ENCODE measurements at places on chromosomes 2 and 18.
A peak's percentile ranks its signal among the peaks of the same experiment; 100 is the strongest.

DNA sequence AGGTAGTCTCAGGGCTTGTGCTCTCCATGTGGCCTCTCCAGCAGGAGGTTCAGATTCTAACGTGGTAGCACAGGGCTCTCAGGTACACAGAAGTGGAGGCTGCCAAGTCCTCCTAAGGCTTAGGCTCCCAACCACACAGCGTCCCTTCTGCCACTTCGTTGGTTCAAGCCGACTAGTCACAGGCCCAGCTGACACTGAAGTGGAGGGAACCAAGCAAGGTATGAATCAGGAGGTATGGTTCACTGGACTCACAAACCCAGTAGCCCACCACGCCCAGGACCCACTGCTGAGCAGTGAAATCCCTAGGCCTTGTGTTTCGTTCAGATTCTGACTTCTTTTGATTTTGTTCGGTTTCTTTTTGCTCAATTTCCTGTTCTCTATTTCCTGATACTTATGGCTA is 46.0 kb upstream of the SEC11C start:
- DNase-seq, result no peak

- DNase-seq, result no peak
These were observed at the start of gene SERPINB12 for GRCh38 chr18:63542069-63542468. Gene SERPINB12 (plus strand): TSS chr18:63542369. CDS start chr18:63556160, 13,791 bp downstream.

DNA sequence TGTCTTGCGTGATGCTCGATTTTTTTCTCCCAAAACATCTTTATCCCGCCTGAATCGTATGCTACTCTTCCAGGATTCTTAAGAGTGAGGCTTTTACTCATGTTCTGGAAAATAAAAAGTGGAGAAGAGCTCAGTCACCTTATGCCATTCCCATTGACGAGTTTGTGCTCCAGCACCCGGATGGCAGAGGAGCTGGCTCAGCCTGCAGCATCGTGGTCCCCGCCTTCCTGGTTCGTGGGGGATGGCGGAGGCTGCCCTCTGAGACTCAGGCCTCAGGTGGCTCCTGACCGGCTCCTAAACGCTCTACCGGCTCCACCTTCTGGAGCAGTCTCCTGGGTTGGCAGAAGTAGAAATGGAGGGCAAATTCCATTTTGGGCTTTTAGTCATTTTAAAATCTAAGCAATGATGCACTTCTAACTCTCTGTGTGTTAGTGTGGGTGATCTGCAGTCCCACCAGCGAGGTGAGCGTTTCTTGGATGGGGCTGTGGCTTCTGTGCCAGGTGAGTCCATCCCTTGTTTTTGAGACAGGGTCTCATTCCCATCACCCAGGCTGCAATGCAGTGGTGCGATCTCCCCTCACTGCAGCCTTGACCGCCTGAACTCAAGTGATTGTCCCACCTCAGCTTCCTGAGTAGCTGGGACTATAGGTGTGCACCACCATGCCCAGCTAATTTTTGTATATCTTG is 27.8 kb downstream of the RTP5 start:
- no peak for DNase-seq

- no peak for DNase-seq
These were observed 234.1 kb downstream of the ALPK2 start for GRCh38 chr18:58394602-58395425.

- DNase-seq, result no peak
These were observed 87.9 kb downstream of the ZNF804A start for GRCh38 chr2:184685999-184686841.

DNA sequence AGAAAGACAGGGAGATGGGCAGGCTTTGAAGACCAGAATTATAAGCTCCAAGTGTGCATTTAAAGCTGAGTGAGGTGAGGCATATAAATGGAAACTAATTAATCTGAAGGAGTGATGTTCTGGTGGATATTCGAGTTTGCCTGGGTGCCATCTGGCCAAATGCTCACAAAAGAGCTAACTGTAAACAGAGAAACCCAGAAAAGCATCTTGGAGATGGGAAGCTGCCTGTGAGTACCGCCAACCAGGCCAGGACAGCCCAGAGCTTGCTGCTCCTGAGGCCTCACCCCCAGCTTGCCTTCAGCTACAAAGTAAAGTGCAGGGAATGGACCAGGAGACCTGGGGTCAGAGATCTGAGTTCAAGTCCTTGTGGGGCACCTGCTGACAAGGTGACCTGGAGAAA is 446.1 kb upstream of the MYT1L start:
- no peak for DNase-seq

GRCh38 chr2:96470636-96471035 is 34.5 kb downstream of the NEURL3 start:
- DNase-seq, result peak; percentile 62

- DNase-seq, result no peak
These were observed 652.0 kb downstream of the DPP10 start for GRCh38 chr2:115094441-115094840.

- peak; percentile 17 for DNase-seq
These were observed 722 bp downstream of the ACSL3 start for GRCh38 chr2:222861411-222862105.

- DNase-seq, result no peak
These were observed 10.7 kb downstream of the LPIN1 start for GRCh38 chr2:11757101-11757500.

GRCh38 chr18:33805592-33805991 is 227.6 kb downstream of the ASXL3 start:
- no peak for DNase-seq

DNA sequence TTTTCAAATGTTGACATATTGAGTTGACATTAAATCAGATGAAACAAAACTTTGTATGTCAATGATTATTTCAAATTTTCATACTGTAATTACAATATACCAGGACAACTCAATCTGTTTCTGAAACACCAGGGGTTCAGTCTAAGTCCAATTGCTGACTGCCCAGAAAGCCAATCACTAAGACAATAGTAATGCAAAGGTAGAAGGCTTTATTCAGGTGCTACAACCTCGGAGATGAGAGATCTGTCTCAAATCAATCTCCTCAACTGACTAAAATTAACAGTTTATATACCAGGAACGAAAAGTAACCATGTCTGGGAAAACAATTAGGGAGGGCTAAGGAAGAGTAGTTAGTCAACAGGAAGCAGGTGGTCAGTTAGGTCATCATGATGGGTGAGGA is 1400.4 kb downstream of the SUCLG1 start:
- no peak for DNase-seq

DNA sequence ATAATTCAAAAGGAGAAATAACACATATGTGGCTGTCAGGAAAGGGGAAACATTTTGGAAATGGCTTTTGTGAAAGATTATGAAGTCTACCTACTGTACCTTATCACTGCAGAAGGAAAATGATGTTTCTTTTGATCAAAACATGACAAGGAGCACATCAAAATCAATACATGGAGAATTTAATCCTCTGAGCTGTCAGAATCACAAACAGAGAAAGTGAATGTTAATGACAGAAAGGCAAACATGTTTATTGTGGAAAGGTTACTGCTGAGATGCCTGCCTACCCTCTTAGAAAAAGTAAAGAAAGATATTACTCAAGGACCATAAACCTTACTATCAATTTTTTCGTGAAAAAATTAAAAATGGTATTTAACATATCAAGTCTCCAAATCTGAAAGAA is 794.5 kb upstream of the GYPC start:
- no peak for DNase-seq

DNA sequence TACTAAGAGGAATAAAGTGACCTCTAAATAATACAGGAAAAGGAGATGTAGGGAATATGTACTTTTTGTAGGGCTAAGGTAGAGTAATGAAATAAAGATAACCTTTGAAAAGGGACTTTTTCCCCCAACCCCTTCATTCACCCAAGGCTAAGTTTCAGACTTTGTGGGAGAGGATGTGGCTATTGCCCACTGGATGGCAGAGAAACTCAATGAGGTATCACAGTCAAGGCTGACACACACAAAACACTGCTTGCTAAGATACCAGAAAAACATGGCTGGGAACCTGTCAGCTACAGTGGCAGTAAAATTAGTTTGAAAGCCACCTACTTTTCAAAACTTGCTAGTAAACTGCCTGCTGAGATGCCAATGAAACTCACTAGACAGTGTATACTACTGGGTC is 158.8 kb upstream of the WDSUB1 start:
- no peak for DNase-seq

GRCh38 chr2:100976645-100977391 is 25.3 kb upstream of the RPL31 start:
- DNase-seq, result no peak

- no peak for DNase-seq
These were observed 60.9 kb upstream of the SIX2 start for GRCh38 chr2:45070113-45070652.

DNA sequence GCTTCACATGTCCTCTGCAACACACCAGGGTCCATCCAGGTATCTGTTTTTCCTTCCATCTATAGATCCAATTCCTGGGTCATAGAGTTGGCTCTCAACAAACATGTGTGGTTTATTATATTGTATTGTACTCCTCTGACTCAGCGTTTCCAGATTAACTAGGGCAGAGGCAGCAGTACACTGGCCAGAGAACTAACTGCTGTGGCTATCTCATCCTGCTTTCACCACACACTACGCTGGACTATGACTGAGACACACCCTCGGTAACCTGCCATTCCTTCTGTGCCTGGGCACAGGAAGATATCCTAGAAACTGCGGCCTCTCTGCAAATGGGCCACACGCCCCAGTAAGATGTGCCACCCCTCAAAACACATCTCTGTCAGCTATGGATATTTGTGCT is 159.8 kb upstream of the STK17B start:
- DNase-seq, result no peak

DNA sequence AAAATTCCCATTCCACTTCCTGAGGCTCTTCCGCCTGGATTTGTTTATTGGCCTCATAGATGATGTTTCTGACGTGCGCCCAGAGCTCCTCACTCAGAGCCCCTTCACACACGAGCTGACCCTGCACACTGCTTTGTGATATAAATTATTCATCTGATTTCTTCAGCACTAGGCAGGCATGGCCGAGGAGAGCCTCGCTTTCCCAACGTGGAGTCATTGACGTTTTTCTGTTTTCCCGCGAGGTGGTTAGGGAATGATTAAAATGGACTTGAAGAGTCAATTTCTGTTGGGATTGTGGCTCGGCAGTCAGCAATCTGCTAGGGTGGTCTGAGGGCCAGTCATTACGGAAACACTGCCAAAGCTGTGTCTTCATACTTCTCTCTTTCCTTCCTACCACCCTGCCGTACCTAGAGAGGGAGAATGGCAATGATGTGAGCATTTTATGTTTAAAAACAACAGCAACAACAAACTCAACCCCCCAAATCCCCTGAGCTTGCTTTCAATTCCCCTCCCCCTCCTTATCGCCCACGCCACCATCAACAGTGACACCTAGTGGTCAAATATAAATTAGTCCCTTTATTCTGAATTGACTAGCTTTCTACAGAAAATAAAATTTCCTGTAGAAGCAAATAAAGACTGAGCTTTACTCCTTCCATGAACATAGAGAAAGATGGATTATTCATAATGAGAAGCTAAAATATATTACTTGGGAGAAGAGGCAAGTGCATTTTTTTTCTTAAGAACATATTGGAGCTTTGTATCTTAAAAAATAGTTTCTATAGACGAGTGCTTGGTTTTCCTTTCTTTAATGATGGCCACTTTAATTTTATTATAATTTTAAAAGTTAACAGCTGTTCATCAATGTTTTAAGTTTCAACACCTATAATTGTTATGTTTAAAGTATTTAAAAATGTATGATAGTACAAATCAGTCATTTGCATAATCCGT is 285.1 kb downstream of the MTX2 start:
- no peak for DNase-seq

DNA sequence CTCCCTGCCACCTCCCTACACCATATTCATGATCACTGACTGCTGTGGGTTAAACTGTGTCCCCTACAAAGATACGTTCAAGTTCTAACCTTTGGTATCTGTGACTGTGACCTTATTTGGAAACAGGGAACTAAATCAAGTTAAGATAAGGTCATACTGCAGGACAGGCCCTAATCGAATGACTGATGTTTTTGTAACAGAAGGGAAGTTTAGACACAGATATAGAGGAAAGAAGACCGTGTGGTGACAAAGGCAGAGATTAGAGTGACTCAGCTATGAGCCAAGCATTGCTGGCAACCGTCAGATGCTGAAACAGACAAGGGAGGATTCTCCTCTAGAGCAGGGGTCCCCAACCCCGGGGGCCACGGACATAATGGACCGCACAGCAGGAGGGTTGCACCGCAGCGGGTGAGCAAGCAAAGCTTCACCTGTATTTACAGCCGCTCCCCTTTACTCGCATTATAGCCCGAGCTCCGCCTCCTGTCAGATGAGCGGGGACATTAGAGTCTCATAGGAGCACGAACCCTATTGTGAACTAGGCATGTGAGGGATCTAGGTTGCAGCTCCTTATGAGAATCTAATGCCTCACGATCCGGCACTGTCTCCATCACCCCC is 28.9 kb upstream of the RNF152 start:
- no peak for DNase-seq

DNA sequence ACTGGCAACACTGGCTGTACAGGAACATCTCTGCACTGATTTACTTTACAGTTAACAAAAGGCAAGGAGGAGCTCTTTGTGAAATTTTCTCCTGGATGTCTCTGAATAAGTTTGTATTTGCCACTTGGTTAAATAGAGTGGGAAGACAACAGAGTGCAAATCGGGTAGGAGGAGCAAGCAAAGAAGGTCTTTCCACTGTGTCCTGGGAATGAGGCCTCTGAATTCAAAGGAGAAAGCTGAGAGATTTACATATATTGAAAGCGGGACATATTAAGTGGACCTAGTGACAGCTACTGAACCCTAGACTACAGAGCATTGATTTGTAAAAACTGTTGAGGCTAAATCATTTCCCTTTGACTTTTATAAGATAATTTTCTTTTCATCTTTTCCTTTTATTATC is 117.4 kb upstream of the CHRNA1 start:
- DNase-seq, result no peak

GRCh38 chr18:34595690-34596089 is 114.4 kb upstream of the DTNA start:
- DNase-seq, result no peak

GRCh38 chr2:212424082-212424481 is 114.5 kb downstream of the ERBB4 start:
- no peak for DNase-seq

DNA sequence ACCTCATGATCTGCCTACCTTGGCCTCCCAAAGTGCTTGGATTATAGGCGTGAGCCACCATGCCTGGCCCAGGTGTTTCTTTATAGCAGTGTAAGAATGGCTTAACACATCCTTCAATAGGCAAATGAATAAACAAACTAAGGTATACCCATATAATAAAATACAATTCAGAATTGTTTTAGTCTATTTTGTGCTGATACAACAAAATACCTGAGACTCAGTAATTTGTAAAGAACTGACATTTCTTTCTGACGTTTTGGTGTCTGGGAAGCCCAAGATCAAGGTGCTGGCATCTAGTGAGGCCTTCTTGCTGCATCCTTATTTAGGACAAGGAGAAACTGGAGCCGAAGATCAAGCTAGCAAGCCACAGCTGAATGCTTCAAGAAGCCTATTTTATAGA is 1372.1 kb upstream of the DDX18 start:
- DNase-seq, result no peak

- DNase-seq, result no peak
These were observed 38.7 kb downstream of the PTGR3 start for GRCh38 chr18:75170022-75170789.

GRCh38 chr18:63109802-63110201 is 209.8 kb downstream of the BCL2 start:
- DNase-seq, result no peak
